ENCODE measurements at places on chromosomes 2 and 18.

GRCh38 chr18:60663060-60663989, 290.8 kb upstream of the MC4R start:
- no peaks in the 10 kb centered on the region for H3K27me3 ChIP-seq
- no peak overlapping the region for H3K4me3 ChIP-seq
- no peak for DNase-seq
- H3K27ac ChIP-seq, result no peak overlapping the region
- no peaks in the 10 kb centered on the region for H3K36me3 ChIP-seq
- no peaks in the 10 kb centered on the region for H3K4me1 ChIP-seq

DNA sequence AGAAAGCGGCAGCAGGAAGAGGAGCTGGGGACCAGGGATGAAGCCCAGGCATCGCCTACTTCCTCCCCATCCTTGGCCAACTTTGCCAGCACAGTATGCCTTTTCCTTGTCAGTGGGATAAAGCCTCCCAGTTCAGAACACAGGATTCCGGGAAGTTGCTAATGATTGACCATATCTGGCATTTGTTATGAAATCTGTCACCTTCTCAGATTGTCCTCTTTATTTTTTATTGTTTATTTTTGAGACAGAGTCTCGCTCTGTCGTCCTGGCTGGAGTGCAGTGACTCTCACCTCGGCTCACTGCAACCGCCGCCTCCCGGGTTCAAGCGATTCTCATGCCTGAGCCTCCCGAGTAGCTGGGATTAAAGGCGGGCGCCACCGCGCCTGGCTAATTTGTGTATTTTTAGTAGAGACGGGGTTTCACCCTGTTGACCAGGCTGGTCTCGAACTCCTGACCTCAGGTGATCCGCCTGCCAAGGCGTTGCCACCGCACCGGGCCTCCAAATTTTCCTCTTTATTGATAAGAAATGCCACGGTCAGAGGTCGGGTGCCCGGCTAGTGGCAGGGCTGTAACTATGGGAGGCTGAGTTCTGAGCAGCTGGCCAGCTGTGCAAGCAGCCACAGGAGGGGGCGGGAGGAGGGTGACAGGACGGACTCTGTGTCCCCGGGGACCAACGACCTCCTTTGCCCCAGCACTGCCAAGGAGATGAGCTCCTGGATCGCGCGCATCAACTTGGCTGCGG, 24.4 kb downstream of the PSD4 start:
- peaks cover 12% of the 10 kb centered on the region for H3K4me1 ChIP-seq
- H3K4me3 ChIP-seq, result peak overlapping the region; percentile 77
- no peak overlapping the region for H3K27ac ChIP-seq
- no peaks in the 10 kb centered on the region for H3K36me3 ChIP-seq

- H3K27ac ChIP-seq, result no peak overlapping the region
- H3K4me3 ChIP-seq, result no peak overlapping the region
- H3K36me3 ChIP-seq, result no peaks in the 10 kb centered on the region
Observed at GRCh38 chr2:222360146-222360545, 61.3 kb upstream of the PAX3 start.

- H3K27me3 ChIP-seq, result no peaks in the 10 kb centered on the region
- peak; percentile 74 for DNase-seq
- H3K36me3 ChIP-seq, result no peaks in the 10 kb centered on the region
- peaks cover 6% of the 10 kb centered on the region for H3K4me1 ChIP-seq
- no peak overlapping the region for H3K4me3 ChIP-seq
Observed at GRCh38 chr2:230130668-230131364, 62.1 kb upstream of the SLC16A14 start.

DNA sequence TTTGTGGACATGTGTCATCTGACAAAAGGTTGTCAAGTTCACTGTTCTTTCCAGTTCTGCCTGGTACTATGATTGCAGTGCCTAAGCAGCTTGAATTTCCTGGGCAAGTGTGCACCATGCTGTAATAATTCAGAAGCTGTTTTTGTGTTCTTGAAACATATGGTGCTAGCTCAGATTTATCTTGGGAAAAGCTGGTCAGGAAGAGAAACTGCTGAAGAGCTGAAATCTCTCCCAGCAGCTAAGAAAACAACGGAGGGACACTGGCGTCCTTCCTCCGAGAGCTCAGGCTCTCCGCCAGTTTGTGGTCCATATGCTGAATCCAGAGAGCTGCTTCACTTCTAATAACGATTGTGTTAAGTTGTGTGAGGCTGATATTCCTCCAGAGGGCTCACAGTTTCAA, 642.0 kb downstream of the DPP10 start:
- H3K27me3 ChIP-seq, result no peaks in the 10 kb centered on the region
- H3K27ac ChIP-seq, result no peak overlapping the region
- DNase-seq, result no peak
- H3K4me3 ChIP-seq, result no peak overlapping the region
- H3K36me3 ChIP-seq, result no peaks in the 10 kb centered on the region

All from osteoblast (primary cell).